ENCODE measurements at places on chromosomes 4 and X.

DNA sequence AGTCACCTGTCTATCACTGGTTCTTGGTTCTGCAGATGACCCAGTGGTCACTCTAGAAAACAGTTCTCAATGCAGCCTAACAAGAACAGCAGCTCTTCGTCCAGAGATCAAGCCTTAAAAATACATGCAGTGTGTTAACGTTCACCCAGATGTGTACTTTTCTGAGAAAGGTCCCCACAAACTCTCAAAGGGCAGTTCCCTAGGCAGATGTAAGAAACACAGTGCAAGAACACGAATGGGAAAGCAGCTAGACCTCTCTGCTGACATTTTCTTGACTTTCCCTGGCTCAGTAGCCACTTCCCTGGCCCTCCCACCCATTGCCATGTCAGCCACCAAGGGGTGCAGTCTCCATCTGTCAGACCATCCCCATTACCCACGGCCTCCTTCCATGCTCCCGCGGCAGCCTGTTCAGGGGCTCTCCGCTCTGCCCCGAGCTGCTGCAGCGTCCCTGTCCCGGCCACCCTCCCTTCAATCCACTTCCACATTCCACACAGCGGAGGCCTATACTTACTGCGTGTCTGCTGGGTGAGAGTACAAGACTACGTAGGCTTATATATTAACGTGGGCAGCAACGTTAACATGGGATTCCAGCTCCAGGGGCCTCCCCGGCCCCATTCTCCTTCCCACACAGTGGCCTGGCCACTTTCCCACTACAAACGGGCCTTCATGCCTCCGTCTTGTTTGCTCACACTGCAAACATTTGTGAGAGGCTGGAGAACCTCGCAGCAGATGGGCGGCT, 34.3 kb downstream of the IRF2 start:
- no peak for DNase-seq

GRCh38 chr4:41160012-41160789, 54.1 kb downstream of the APBB2 start:
- DNase-seq, result no peak

DNA sequence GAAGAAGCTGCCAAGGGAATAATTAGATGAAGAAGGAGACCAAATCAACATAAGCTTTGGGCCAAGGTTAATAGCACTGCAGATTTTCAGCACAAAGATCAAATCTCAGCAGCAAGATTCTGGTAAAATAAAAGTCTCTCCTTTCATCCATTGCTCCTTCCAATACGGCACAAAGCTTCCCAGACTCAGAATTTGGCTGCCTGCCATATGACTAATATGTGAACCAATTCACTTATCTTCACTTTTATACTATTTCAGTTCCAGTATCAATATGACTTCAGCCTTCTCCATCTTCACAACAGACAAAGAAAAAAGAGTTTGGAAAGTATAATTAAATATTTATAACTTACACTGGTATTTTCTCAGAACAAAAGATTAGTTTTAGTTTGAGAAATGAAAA, 978.3 kb upstream of the GRID2 start:
- no peak for DNase-seq

DNA sequence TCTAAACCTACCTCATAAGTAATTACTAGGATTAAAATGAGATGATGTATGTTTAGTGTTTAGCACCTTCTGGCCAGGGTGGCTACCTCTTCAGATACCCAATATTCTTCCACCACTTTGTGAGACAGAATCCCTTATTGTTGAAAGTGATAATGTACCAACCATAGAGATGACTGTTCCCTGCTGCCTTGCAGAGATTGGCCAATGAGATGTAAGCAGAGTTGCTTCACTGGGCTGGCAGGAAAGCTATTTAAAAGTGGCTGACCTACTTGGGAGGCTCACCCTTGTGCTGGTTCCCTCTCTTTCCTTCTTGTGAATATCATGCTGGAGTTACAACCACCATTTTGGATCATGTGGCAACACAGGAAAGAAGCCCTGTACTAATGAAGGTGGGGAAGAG, 58.9 kb downstream of the TMEM154 start:
- no peak for DNase-seq

DNA sequence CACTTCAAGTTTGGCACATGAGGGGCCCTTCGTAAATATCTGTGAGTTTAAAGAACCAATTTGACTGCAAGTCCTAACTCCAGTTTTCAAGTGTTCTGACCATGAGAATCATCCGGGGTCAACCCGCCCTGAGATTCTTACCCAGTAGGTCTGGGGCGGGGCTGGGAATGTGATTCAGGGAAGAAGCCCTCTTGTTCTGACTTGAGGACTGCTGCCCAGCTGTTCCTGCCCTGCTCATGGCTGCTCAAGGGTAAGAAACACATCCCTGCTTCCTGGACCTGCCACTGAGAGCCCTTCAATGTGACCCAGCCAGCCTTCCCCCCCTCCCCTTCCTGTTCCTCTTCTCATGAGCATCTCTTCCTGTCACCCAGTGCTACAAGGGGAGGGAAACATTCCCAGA, 92.7 kb upstream of the PGRMC2 start:
- DNase-seq, result no peak

GRCh38 chrX:154374313-154375155, at the start of gene FLNA:
Gene FLNA (minus strand): TSS chrX:154374634. CDS start chrX:154371245, 3,389 bp downstream.
- DNase-seq, result no peak

- no peak for DNase-seq
Measured at GRCh38 chr4:107255596-107255995, 219.5 kb upstream of the DKK2 start.

GRCh38 chr4:123699880-123700771, 303.5 kb downstream of the SPRY1 start:
- DNase-seq, result no peak

DNA sequence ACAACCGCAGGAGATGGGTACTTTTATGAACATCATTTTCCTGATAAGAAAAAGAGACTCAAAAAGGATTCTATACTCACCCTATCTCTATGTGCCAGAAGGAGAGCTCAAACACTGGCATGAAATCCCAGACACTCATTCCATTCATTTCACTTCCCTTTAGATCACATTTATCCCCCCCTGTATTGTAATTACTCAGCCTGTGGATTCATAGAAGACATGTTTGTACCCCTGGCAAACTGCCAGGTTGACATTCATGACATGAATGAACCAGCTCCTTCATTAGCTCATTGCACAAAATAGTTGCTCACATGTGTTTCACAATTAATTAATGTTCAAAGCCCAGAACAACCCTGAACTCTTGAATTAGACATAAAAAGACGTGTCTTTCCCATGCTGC, 4.9 kb downstream of the SMR3A start:
- no peak for DNase-seq

DNA sequence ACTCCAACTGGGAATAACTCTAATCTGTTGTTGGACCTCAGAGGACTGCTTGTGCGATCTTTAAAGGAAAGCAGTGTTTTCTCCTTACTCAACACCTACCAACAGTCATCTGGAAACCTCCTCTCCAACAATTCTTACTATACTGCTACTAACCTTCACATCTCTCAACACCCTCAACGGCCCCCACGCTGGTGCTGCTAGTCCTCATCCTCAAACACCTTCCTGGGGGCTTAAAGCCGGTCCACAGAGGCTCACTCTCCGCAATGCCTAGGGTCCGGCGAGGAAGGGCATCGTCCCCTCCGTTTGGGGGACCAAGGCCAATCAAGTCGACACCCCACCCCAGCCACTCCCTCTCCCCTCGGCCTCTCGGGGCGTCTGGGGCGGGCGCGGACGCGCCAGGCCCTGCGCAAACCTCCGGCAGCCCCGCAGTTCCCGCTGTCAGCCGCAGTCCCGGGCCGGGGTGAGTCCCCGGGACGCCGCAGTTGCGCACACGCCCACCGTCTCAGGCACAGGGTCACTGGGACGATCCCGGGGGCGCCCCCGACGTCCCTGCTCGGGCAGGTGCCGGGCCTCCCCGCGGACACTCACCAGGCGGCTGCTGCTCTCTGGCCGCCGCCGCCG, 418 bp downstream of the TAB3 start:
- no peak for DNase-seq

DNA sequence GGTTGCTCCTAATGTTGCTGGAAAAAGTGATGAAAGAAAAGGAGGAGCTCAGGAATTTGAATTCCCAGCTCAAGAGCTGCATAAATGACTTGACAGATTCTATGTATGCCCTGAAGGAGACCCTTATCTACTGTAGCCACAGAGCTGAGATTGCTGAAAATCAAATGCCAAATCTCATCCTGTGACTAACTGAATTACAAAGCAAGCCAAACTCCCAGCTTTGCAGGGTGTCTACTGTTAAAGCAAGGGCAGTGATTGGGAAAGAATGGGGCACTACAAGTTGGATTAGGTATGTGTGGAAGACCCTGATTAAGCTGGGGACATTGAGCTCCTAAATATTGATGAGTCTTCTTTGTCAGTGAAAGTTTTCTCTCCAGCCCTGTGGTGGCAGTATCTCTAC, 20.8 kb upstream of the SMIM9 start:
- DNase-seq, result no peak

DNA sequence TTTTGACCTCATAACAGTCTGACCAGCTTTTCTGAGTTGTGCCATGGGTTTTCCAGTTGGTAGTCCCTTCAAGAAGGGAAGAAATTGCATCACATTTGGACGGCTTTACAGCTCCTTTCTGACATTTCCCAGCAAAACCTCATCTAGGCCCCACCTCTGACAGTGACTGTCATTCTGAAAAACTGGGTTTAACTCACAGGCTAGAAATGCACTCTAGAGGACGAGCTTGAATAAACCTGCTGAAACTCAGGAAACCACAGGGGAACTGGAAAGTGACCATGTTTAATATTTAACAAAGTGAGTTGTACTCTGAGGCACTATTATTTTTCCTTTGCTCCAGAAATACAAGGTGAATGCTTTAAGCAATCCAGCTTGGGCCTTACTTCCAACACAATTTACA, 434.3 kb upstream of the RASGEF1B start:
- DNase-seq, result no peak

DNA sequence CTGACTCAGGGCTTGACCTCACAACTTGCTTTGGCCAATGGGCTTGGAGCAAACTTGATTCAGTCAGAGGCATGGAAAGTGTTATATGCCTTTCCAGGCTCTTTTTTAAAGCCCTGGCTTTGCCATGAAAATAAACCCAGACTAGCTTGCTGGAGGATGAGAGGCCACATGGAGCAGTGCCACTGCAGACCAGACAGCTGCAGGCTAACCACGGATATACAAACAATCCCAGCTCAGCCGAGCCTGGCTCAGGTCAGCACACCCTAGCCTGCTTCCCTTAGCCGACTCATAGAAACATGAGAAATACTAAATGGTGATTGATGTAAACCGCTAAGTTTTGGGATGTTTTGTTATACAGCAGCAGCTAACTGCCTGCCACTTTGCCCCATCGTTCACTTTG, 345.1 kb downstream of the ARHGAP10 start:
- no peak for DNase-seq

GRCh38 chrX:12974305-12974795, 560 bp upstream of the TMSB4X start:
- no peak for DNase-seq

- no peak for DNase-seq
Measured at GRCh38 chr4:29131304-29131703, 1588.9 kb upstream of the PCDH7 start.

DNA sequence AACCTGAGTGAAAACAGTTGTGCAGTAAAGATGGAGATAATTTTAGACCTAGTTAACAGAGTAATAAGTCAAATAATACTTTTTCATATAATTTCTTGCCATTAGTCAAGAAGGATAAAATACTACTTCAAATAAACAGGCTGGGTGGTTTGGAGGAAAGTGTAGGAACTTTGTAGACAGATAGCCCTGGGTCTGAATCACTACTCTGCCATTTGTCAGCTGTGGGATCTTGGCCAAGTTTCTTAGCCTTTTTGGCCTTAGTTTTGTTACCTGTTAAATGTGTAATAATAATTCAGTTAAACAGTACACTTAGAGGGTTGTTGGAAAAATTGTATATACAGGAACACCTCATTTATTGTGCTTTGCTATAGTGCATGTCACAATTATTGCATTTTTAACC, 163.7 kb downstream of the NPNT start:
- no peak for DNase-seq

- DNase-seq, result no peak
Measured at GRCh38 chrX:118579417-118579816, 83.8 kb downstream of the DOCK11 start.

GRCh38 chr4:27886120-27886519, 1025.5 kb downstream of the STIM2 start:
- DNase-seq, result no peak

- no peak for DNase-seq
Measured at GRCh38 chr4:90876296-90876695, 749.1 kb downstream of the CCSER1 start.

- no peak for DNase-seq
Measured at GRCh38 chrX:42089031-42089430, 165.7 kb upstream of the CASK start.

- no peak for DNase-seq
Measured at GRCh38 chr4:81257021-81257420, 42.0 kb upstream of the PRKG2 start.

GRCh38 chr4:180571516-180572055, 1671.6 kb upstream of the TENM3 start:
- no peak for DNase-seq

GRCh38 chrX:15849555-15849954, 5.1 kb downstream of the AP1S2 start:
- DNase-seq, result no peak

GRCh38 chr4:54498661-54499111, 159.1 kb upstream of the KIT start:
- DNase-seq, result no peak

GRCh38 chr4:118917582-118917981, 28.9 kb downstream of the SYNPO2 start:
- no peak for DNase-seq

DNA sequence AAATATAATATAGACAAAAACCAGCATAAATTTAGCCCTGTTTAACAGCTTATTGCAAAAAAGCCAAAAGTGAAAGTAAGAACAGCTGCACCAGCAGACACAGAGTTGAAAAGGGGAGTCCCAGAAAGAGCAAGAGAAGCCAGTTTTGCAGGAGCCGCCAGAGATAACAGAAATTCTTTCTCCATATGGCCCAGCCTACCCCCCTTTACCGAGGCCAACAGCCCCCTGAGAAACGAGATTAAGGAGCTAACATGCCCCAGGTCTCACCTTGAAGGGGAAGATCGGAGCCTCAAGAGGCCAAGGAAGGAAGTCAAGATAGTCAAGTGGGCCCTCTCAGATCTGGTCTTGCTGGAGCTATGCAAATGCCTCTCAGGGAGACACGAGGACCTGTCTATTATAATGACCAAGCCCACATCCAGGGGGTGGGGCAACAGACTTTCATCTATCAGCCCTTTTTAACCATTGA, 4.8 kb downstream of the ACOX3 start:
- DNase-seq, result no peak

DNA sequence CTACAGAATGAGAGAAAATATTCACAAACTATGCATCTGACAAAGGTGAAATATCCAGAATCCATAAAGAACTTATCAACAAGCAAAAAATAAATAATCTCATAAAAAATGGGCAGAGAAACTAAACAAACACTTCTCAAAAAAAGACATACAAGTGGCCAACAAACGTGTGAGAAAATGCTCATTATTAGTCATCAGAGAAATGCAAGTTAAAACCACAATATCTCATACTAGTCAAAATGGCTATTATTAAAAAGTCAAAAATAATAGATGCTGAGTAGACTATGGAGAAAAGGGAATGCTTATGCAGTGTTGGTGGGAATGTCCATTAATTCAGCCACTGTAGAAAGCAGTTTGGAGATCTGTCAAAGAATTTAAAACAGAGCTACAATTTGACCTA, 533.3 kb downstream of the TMA16 start:
- no peak for DNase-seq
